ENCODE measurements at places on chromosomes 7 and 10.

- DNase-seq, result no peak
Observed at GRCh38 chr10:99979066-99979685, 30.6 kb downstream of the DNMBP start.

GRCh38 chr7:99120916-99121315, 23.0 kb downstream of the SMURF1 start:
- no peak for DNase-seq

DNA sequence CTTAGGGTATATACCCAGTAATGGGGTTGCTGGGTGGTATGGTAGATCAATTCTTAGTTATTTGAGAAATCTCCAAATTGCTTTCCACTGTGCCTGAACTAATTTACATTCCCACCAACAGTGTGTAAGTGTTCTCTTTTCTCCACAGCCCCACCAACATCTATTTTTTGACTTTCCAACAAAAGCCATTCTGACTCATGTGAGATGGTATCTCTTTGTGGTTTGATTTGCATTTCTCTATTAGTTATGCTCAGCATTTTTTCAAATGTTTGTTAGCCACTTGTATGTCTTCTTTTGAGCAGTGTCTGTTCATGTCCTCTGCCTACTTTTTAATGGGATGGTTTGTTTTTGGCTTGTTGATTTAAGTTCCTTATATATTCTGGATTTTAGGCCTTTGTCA, 66.4 kb downstream of the MGAM2 start:
- no peak for DNase-seq

GRCh38 chr10:507908-508444, 181.5 kb downstream of the DIP2C start:
- no peak for DNase-seq

DNA sequence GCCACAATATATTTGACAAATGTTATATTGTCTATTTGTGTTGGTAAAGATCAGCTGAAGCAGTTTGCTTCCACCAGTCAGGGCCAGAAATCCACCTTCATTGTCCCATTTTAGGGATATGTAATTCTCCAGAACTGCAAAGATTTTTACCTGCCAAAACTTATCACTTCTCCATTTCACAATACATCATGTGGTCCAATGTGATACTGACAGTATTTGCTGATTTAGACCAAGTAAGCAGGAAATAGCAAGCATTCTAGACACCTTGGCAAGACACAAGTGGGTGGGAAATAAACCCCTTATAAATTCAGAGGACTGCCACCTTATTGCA, 18.5 kb upstream of the LIPA start:
- DNase-seq, result no peak

DNA sequence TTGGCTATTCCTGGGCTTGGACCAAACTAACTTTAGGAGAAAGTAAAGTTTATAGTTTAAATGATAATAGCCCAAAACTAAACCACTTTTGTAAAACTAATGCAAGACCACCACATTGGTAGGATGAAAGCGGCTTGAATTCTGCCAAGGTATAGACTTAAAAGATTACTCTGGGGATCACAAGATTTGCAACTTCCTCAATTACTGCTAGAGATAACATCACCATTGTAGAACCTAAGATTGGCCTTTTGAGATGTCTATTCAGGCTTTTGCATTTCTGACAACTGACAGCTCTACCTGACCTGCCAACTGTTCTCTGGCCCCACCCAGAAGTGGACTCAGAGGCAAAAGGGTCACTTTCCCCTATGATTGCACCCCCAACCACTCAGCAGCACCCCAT, 162.4 kb downstream of the TNS3 start:
- no peak for DNase-seq

- no peak for DNase-seq
Observed at GRCh38 chr7:154910125-154910524, 92.8 kb downstream of the PAXIP1 start.

DNA sequence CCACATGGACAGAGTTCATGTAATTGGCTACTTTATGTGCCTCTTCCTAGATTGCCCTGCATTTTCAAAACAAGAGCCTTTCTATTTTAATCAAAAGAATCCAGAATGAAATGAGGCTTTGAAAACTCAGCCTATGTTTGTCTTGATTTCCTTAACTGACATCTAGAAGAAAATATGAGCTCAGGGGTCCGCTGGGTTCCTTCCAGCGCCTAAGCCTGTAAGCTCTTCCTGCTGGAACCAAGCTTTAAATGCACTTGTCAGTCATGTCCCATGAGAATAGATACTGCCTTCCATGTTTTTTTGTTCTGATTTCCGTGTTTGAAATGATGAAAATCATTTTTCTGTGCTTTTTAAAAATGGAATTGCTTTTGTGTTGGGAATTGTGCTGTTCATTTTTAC, 74.2 kb downstream of the EGFR start:
- DNase-seq, result no peak

DNA sequence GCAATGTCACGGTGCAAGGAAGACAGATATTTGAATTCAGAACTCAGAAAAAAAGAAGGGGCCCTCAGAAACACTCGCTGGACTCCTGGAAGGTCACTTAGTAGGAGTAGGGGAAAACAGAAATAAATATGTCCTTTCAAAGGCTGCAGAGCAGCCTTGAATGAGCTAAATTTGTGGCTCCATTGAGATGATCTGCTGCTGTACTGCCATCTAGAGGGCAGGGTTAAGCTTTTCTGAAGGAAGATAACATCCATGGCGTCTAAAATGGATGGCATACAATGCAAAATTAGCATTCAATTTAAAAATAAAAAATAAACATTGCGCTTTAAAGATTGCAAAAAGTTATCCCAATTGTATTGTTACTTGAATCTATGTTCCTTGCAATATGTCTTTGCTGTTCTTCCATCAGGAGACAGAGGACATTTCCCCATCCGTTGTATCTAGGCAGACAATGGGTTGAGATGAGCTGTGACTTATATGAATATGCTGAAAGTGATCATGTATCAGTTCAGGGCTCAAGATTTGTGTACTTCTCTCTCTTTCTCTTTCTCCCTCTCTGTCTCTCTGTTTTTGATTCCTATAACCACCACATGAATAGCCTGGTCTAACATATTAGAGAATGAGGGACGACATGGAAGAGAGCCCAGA, 642.2 kb downstream of the SH2D4B start:
- DNase-seq, result peak; percentile 12

DNA sequence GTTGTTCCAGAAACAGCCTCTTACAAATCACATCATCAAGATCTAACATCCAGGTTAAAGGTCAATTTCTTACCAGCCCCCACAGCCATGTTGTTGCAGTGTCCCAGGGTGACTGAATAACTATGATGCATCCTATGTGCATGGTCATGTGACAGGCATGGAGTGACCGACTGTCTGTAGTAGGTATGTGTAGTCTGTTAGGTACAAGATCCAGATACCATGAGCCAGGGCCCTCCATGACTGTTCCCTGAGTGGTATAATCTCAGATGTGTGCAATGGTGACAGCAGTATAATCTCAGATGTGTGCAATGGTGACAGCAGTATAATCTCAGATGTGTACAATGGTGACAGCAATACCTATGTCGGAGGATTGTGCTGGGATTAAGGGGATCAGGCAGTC, 8.8 kb downstream of the CDHR3 start:
- DNase-seq, result no peak

- DNase-seq, result no peak
Observed at GRCh38 chr10:50438049-50438936, 185.5 kb downstream of the SGMS1 start.

- peak; percentile 54 for DNase-seq
Observed at GRCh38 chr10:69629897-69630650, at the start of gene FAM241B. Gene FAM241B (plus strand): TSS chr10:69630247. CDS start chr10:69631744, 1,497 bp downstream.

DNA sequence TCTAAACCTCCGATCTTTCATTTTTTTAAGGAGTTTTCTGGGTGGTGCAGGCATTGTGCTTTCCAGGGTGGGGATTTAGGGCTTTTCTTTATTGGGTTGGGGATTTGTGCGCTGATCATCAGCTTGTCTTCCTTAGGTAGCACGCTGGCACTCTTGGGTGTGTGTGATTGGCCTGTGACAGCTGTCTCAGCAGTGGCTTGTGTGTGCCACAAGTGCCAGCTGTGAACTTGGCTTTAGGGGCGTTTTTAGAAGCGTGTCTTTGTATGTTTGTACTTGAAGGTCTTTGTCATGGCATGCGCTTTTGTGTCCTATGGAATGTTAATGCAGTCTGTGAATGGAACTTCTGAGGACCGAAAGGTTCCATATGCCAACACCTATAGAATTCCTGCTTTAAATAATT, 788 bp downstream of the AKAP9 start:
- DNase-seq, result peak; percentile 19

DNA sequence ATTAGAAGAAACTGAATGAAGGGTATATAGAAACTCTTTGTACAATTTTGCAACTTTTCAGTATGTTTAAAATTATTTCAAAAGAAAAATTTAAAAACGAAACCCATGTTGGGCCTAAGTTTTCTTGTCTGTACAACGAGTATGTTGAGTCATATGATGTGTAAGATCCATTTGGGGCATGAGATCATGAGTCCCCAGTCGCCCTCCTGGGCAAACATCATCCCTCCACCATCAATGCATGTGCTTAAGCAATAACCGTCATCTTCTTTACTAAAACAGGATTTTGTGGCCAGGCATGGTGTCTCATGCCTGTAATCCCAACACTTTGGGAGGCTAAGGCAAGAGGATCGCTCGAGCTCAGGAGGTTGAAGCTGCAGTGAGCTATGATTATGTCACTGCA, 54.2 kb upstream of the CDCA7L start:
- no peak for DNase-seq

GRCh38 chr7:50471970-50472369, 21.8 kb upstream of the FIGNL1 start:
- DNase-seq, result no peak

DNA sequence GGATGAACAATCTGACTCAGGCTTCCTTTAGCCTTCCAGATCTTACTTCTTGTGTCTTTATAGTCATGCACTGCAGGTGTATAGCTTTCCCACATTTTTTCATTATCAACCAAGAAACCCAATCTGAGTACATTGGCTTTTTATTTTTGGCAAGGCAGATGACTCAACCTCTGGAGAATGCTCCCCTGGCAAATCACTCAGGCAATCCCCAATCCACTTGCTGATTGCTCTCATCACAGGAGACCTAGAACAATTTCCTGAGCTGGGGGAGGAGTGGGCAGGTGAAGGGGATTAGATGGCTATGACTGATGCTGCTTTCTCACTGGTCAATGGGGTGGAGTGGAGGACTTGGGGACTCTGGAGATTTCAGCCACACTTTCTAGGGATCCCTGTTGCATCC, 134.4 kb downstream of the SLC16A9 start:
- no peak for DNase-seq

DNA sequence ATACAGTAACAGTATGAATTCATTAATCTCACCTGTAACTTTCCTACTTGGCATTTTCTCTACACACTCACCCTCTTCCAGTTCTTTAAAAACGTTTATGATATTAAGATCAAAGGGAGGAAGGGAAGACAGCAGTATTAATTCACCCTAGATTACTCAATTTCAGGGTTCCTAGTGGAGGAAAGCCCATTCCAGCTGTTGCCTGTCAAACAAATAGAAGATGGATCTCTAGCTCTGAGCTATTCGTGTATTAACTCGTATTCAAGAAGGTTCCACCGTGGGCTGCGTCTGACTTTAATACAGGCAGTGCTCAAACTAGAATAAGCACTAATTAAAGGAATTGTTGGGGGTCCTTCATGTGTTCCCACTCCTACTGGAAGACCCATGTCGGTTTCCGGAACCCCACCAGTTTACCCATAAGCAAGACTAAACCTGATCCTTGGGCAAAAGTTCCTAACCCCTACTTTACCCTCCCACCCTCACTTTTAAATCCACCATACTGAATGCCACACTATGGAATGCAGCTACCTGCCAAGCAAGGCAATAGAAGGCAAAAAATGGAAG, 2.1 kb downstream of the NANOS1 start:
- DNase-seq, result no peak

DNA sequence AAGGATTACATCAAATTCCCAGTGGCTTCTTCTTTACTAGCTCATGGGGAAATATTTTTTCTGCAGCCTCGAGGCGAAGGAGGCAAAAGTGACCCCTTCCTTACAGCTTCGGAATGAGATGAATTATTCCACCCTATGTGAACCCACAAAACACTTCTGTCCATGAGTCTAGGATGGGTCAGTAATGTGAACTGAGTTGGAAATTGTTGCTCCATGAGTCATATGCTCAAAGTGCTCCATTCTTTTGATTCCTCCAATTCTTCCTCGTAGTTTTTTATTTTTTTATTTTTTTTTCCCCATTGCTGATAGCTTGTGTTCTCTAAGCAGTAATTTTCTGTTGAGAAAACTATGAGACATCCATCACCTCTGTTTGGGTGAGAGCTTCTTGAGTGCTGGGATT, 31.7 kb upstream of the FAM204A start:
- no peak for DNase-seq

- DNase-seq, result no peak
Observed at GRCh38 chr10:46557319-46558121, 1.1 kb upstream of the GPRIN2 start.

DNA sequence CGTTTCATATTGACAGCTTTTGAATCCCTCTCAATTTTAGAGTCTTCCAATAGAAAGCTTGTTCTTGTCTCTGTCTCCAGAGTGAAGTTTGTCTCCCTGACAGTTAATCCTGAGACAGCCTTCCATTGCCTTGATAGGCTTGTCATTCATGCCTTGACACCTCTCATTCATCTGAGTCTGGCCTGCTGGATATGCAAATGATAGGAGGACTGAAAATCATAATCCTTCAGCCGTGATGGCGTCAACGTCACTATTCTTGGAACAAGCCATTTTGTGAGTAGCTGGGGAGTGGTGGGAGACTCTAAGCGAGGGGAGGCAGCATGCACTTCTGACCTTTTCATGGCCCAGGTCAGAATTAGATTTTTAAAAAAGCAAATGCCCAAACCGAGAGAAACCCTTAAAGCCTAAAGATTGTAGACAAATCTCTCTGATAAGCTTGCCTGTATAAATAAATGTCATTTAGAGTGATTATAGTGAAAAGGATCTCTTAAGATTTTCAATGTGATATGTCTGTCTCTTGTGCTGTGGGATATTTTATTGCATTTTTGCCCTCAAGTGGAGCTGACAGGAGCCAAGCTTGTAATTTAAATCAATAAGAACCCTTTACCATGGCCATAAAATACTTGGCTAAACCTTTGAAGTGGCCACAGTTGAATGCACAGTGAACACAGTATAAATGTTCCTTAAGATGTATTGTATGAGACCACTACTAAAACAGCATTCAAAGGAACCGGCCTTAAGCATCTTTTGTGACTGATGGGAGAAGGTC, 148.8 kb downstream of the SNX10 start:
- DNase-seq, result no peak

DNA sequence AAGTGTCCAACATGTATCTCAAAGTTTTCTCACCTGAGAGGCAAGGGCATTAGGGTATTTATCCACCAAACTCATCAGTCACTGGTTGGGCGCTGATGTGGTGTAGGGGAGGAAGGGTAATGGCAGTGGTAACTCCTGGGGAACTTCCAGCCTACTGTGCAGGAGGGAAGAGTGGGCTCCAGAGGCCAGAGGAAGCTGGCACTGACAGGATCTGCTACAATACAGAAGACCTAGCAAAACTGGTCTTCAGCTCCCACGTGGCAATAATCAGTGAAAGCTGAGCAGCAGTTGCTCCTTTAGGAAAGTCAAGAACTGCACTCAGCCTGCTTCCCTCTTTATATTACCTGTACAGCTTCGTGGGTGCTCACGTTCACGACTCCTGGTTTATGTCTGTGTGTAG, 17.2 kb upstream of the CAMK2G start:
- DNase-seq, result no peak

- no peak for DNase-seq
Observed at GRCh38 chr10:86480571-86480970, 41.0 kb downstream of the WAPL start.

- no peak for DNase-seq
Observed at GRCh38 chr10:86450806-86451603, 70.6 kb downstream of the WAPL start.

GRCh38 chr7:146116521-146117222, at the start of gene CNTNAP2:
Gene CNTNAP2 (plus strand): TSS chr7:146116801. CDS start chr7:146116877, 76 bp downstream.
- no peak for DNase-seq

Data from NCI-H460 (cell line).